ENCODE measurements at places on chromosomes 2 and 18. TPM values are rescaled to one million over a fixed set of nuclear protein-coding genes. Genes with fewer than 3 reads are reported as not detected.
A peak's percentile ranks its signal among the peaks of the same experiment; 100 is the strongest.

Gene ME2
- total RNA-seq = 113 TPM

Gene NT5C1B
- not detected for total RNA-seq

DNA sequence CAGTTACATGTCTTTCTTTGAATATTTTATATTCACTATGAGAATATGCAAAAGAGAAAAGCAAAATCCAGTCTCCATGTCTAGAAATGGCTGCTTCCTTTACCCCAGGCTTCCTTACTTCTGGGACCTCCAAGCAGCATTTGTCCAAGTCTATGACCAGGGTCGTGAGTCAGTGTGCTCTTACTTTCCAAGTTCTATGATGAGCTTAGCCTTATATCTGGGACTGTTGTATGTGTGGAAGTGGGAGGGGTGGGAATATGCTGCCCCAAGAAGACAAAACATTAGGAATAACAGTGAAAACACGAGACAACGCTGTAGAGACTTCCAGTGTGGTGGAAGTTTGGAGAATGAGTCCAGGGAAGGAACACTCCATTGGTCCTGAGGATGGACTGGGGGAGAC, 21.2 kb upstream of the CHRNA1 start:
- DNase-seq = no peak

Gene ID2
- total RNA-seq = 58.2 TPM

DNA sequence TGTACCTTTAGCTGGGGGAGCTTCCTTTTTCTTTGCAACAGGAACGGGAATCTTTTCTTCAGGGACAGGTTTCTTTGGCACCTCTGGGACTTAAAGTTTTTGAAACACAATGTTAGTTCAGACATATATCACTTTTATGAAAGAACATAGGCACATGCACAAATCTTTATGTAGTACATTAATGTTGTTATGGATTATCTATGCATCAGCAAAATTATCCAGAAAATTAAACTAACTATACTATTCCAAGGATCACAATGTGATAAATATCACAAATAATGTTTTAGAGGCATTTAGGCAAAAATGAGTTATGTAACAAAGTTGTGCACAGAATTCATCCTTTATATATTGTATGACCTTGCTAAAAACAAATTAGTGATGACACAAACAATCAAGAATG, 117.4 kb downstream of the TTN start:
- no peak for DNase-seq

- DNase-seq = peak; percentile 92
These were observed 809 bp downstream of the DBI start for GRCh38 chr2:119367472-119368099.

Gene ELOA2
- total RNA-seq = not detected

DNA sequence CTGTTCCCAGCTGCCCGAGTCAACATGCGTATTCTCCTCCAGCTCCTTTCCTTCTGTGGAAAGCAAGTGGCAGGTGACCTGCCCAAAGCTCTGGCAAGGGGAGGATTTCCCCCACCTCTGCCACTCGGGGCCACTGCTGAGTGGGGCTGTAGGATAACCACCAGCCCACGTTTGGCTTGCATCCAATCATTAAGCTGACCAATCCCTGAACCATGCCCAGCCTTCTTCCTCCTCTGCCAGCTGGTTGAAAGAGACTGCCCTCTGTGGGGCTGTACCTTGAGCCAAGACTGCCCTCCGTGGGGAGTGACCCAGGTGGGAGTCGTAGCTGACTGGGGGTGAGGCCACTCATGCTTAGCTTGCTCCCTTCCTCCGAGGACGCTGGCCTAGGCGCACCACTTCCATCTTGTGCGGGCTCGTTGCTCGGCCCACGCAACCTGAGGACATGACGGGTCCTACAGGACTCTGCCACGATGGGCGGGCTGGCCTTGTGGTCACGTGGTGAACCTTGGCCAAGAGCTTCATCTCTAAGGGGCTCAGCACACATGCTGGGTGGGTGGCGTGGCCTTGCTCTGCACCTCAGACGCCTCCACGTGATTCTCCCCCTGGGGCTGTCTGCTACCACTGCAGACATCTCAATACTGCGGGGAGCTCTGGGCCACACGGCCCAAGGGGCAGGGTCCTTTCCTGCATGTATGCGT, 112.1 kb downstream of the NDUFA10 start:
- DNase-seq = peak; percentile 22

DNA sequence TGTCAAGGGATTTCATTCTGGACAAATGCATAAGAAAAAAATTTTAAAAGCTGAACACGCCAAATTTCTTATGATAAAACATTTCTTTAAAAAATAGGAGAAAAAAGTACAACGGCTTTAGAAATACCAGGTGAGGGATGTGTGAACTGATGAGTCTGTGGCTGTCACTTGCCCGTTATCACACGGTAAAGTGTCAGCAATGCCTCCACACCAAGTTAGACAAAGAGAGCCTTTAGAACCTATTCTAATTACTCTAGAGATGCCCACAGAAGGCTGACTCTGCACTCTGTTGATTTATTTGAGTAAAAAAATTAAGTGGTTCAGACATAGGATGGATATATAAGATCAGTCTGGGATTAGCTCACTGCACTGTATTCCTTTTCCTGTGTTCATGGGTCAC, 523.8 kb downstream of the RNF144A start:
- no peak for DNase-seq

Gene GAREM1
- total RNA-seq = 4.9 TPM

DNA sequence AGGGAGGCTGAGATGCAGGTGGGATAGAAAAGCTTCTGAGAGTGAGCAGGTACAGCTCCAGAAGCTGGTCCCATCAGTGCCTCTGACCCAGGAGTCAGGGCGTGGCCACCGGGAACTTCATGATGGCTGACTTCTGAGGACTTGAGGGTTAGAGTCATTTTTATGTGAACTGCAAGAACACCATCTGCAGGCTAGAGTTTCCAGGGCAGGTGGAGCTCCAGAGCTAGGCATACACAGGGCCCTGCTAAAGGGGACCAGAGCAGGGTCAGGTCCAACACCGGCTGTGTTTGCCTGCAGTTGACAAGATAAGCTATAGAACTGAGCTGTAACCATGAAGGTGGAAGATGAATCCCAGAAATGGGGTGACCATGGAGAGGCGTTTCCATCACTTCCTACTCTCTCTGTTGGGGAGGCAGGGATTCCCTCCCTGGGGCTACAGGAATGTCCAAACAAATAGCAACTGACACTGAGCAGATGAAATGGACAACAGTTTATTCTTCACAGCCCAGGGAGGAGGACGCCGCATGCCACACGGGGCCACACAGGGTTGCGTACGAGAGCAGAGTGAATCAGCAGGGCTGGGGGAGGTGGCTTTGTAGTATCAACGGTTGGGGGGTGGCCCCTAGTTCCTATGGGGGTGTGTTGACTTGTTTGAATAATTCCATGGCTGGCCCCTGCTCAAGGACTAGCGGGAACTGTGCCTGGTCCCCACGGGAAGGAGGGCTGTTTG, 77.6 kb upstream of the ZNF516 start:
- DNase-seq = no peak

Gene UGT1A3
- not detected for total RNA-seq

DNA sequence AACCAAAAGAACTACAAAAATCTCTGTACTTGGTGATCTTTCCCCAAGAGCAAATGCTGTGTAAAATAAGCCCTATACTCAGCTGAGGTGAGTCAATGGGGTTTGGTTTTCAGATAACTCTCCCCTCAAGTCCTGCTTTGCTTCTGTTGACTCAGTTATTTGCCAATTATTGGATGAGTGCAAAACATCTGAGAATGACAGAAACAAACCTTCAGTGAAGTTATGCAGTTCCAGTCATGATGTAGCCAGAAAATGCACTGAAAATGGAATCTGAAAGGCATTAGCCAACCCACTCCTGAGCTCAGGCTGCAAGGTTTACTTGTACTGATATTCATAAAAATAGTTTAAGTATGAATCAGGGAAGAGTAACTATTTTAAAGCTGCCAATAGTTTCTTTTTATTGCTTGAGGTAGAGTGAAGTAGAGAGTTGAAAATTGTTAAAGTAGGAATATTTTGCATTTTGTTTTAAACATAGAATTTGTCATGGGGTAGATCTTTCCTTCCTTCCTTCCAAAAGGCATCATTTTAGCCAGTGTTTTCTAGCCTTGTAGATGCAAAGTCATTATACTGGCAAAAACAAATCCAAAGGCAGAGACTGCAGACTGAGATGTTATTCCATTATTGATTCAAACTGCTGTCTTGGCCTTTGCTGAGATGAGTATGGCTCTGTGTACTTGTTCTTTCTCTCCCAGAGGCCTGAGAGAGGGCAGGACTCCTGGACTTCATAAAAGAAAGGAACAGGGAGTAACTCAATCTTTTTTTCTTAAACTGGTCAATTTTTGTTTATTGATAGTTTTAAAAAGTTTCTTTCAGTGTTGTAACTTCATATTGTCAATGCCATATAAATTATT, 215.3 kb downstream of the RND3 start:
- no peak for DNase-seq

DNA sequence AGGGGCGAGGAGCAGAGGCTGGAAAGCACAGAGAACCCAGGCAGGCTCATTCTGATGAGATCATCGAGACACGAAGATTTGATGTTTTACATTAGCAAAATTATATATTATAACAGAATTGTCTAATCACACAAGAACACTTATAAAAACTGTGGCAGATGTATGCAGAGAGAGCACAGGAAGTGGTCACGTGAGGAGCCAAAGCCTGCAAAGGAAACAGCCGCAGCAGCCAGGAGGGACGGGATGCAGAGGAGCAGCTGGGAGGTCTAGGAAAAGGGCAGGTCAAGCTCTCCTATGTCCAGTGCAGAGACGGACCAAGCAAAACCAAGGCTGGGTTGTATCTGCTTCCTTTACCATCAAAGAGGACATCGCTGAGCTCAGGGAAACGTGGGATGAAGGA, 355.1 kb upstream of the MYT1L start:
- DNase-seq = no peak

GRCh38 chr18:58473071-58473470, 155.8 kb downstream of the ALPK2 start:
- no peak for DNase-seq

DNA sequence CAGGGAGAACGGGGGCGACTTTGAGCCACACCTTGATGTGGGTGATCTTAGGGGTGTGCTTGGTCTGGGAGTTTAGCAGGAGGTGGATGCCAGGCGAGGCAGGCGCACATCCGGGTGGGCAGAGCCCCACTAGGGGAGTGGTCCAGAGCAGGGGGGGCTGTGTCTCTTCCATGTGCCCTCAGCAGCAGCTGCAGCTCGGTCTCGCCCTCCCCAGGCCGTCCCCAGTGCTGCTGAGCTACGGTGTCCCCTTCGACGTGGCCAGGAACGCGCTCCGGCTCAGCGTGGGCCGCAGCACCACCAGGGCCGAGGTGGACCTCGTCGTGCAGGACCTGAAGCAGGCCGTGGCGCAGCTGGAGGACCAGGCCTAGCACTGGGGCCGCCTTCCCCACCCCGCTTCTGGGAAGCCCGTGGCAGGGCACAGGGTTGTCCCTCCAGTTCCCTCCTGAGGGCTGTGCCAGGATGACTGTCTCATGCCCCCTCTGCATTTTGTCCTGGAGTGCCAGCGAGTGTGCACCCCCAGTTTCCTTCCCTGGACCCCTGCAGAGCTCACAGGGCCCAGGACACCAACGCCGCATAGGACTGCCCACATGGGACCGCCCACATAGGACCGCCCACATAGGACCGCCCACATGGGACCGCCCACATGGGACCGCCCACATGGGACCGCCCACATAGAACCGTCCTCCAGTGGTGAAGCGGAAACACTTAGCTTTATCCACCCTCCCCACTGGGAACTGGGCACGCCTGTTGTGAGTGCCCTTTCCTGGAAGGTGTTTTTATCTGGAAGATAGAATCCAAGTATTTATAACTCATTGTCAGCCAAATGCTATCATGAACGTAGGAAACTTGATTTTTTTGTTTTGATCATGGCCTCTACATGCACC, 1.9 kb upstream of the ESPNL start:
- peak; percentile 97 for DNase-seq

- DNase-seq = no peak
These were observed 1490.2 kb upstream of the SLC39A10 start for GRCh38 chr2:194166818-194167217.

Gene CYP26B1
- 1.1 TPM for total RNA-seq

- DNase-seq = no peak
These were observed 66.9 kb downstream of the ACVR1 start for GRCh38 chr2:157809212-157809611.

- DNase-seq = no peak
These were observed 101.0 kb upstream of the LMAN1 start for GRCh38 chr18:59460072-59460420.

GRCh38 chr2:215970425-215970824, 42.9 kb downstream of the MREG start:
- DNase-seq = no peak

Gene RAB31
- 29.7 TPM for total RNA-seq

Gene USP40
- total RNA-seq = 10.8 TPM

- no peak for DNase-seq
These were observed 107.2 kb upstream of the UBE2E3 start for GRCh38 chr2:180873219-180873618.

DNA sequence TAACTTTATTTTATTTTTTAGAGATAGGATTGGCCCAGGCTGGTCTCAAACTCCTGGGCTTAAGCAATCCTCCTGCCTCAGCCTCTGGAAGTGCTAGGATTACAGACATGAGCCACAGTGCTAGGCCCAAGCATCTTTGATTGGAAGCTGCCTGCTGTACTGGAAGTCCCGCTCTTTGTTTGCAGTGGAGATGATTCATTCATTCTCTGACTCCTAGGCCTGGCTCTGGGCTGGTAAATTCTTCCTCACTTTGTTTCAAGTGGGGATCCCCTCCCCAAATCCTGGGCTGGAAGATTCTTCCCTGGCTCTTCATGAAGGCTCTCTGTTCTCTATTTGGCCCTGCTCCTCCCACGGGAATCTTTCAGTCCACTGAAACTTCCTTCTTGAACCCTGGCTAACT, 81.9 kb downstream of the NEURL3 start:
- no peak for DNase-seq

Gene PSMA8
- total RNA-seq = not detected

GRCh38 chr18:8478166-8478967, 130.9 kb upstream of the RAB12 start:
- peak; percentile 93 for DNase-seq

DNA sequence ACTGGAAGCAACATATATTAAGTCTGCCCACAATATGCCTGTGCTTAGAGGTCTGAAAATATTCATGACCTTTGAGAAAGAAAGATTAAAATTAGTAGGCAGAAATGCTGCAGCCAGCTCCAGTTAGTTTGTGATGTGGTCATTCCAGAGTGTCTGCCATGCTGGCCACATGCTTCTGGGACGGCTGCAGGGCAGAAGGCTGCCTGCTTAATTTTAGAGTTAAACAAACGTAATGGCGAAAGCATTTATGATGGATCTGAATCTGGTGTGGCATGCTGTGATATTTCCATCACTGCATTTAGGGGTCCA, 95.4 kb downstream of the FHOD3 start:
- DNase-seq = no peak
